Stimulated activated CD8-positive, alpha-beta memory T cell treated with anti-CD3 and anti-CD28 coated beads, Interleukin-7, amount 100 ng/mL, for 1 hour (primary cell): ENCODE measurements at places on chromosomes 16 and 17.

GRCh38 chr17:1648173-1648962 lies 1.3 kb downstream of the RILP start:
- no peak for DNase-seq

DNA sequence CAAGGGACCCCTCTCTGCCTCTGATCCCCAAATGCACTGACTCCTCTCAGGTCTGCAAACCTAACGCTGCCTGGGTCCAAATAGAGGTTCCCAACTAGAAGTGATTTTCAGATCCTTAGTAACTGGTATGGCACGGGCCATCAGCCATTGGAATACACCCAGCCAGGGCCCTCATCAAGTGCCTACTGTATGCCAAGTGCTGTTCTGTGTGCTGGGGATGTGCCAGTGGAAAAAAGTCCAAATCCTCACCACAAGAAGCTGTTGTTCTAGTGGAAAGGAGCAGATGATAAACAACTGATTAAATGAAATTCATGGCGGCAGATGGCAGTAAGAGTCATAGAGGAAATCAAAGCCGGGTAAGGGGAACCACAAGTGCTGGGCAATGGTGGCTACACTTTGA lies 57.2 kb upstream of the MED9 start:
- no peak for DNase-seq

DNA sequence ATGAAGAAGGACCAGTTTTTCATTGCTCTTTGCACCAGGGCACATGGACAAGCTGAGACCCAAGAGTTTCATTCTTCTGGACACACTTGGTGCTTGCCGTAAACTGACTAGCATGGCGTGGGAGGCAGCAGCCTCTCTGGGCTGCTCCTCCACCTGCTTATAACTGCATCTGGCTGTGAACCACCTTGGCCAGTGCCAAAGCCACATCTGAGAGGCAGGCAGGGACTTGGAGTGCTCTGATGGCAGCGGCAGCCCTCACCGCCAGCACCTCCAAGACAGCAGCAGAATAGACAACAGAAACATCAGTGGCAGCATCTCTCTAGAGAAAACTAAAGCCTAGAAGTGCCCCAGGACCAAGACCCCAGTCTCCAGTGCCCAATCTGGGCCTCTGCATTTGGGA lies 4.7 kb downstream of the KRT37 start:
- DNase-seq = no peak

DNA sequence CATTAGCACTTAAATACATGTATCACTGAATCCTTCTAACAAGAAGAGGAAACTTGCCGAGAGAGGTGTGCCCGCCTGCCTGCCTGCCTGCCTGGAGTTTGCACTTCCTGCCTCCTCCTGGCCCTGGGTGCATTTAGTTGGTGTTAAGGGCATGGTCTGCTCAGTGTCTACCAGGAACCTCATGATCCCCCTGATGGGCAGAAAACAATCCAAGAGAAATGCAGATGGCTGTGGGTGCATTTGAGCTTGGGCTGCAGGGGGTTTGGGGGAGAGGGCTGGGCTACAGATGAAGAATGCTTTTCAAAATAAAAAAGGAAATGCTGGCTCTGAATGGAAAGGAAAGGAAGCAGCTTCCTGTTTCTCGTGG lies 10.1 kb downstream of the KSR1 start:
- DNase-seq = no peak

DNA sequence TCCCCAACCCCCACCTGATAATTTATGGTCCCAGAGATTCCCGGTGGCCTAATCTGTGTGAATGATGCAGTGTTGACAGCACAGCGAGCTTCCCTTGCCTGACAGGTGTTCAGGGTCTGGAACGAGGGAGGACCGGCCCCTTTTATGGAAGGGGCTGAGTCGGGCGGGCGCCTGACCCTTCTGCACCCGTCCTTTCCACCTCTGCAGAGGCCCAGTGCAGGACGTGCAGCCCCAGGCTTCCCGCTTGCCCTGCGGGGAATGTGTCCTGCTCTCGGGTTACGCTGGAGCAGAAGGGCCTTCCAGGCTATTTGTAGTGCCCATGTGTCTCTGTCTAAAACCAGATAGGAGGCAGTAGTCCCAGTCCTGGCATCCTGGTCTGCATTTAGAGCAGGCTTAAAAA lies 16.2 kb downstream of the SMTNL2 start:
- DNase-seq = no peak

- no peak for DNase-seq
These were observed 44.4 kb downstream of the CLEC19A start for GRCh38 chr16:19329932-19330331.

- no peak for DNase-seq
These were observed 150.0 kb downstream of the NPIPB11 start for GRCh38 chr16:29256501-29256981.

- DNase-seq = no peak
These were observed 336.7 kb upstream of the ZFHX3 start for GRCh38 chr16:73384506-73385089.

DNA sequence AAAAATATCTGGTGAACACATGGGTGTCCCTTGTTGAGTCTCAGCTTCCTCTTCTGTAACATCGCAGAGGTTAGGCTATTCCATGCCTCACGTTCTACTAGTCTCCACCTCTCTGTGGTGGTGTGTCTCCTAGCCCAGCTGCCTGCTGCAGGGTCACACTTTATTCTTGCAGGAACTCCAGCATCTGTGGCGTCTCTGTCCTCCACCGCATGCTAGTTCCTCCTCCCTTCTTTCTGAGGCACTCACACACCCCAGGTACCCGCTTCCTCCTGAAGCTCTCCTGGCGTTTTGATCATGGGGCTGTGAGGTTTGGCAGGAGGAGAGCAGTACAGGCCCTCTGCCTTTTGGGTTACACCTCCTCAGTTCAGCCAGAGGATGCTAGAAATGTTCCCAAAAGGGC lies 9.9 kb upstream of the TEX2 start:
- no peak for DNase-seq

GRCh38 chr17:73411313-73411747 lies 99.5 kb upstream of the CDC42EP4 start:
- DNase-seq = no peak

DNA sequence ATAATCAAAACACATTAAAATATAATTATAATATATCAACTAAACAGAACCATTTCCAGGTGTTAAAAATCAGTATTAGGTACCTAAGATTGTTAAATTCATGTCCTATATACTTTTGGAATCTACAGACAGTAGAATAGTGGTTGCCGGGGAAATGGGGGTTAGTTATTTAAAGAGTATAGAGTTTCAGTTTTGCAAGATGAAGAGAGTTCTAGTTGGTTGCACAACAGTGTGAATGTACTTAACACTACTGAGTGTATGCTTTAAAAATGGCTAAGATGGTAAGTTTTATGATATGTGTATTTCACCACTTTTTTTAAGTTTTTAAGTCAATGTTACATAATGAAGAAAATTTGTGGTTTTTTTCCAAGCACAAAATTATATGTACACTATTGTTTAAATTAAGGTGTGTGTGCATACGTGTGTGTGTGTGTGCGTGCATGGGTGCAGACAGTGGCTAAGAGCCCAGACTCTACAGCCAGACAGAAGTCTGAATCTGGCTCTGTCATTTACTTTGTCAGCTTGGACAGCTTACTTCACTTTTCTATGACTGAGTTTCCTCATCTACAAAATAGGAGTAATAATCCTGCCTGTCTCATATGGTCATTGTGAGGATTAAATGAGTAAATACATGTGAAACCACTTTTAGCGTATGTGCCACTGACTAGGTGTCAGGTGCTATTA lies 25.3 kb upstream of the PHAF1 start:
- no peak for DNase-seq

DNA sequence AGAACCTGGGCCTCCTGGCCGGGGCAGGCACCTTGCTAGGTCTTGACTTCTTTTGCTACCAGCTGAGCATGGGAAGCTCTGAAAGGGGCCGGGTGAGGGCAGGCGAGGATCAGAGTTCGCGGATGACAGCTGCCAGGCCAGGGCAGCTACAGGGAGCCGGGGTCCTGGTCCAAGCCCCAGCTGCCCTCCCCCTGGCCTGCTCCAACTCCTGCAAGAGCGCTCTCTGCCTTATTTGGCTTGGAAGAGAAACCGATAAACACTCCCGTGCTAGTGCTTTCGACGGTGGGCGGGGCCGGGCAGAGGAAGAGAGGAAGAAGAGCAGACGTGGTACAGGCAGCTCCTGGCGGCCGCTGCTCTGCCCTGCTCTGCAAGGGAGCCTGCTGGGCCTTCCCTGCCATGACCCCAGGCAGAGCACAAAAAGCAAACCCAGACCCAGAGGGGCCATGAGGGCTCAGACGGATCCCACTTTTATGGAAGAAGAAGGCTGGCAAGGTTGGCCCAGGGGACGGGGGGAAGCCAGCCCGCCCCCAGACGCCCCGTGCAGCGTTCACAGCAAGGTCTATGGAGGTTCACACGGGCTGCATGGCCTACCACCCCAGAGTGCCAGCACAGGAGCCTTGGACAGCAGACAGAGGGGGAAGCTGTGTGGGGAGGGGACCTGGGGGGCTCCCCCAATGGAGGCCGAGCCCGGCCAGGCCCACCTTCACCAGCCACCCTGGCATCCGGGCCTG lies 25.6 kb downstream of the PIEZO1 start:
- DNase-seq = no peak

DNA sequence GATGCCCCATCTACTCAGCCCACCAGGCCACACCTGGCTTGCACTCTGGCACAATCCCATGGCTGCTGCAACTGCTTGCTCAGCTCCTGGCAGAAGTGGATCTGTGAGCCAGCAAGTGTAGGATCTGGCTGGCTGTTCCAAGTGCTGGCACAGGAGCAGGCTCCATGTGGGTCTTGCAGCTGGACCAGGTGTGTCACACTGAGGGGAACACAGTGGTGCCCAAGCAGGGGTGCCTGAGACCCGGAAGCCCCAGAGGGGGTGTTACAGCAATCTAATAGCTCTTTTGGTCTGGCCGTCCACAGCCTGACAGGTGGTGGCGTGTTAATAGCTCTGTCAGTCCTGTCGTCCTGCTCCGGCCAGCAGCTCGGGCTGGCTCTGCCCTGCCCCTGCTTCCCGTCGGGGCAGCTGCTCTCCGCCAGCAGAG lies 19.6 kb upstream of the GOT2 start:
- DNase-seq = no peak
